ENCODE measurements at places on chromosomes 11 and 22. TPM values are rescaled to one million over a fixed set of nuclear protein-coding genes. Genes with fewer than 3 reads are reported as not detected.

GRCh38 chr22:35085621-35086020 is 19.7 kb downstream of the ISX start:
- H3K27ac ChIP-seq: no peak overlapping the region
- H3K4me3 ChIP-seq: no peak overlapping the region
- no peaks in the 10 kb centered on the region for H3K36me3 ChIP-seq
- no peaks in the 10 kb centered on the region for H3K4me1 ChIP-seq
- DNase-seq: no peak
- no peaks in the 10 kb centered on the region for H3K27me3 ChIP-seq

DNA sequence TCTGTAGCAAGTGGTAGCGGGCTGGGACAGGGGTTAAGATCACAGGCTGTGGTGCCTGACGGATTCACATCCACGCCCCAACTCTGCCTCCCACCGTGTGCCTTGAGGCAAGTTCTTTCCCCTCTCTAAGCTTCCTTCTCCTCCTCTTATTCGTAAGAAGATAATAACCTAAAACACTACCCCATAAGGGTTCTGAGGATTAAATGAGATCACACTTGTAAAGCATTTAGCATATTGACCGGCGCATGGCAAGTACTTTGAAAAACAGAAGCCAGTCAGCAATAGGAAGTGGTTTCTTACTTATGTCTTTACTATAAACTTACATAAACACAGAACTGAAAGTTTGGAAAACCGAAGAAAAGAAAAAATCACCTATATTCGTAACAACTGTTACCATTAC is 15.5 kb upstream of the LMO2 start:
- DNase-seq: no peak
- H3K27me3 ChIP-seq: peaks cover 11% of the 10 kb centered on the region

DNA sequence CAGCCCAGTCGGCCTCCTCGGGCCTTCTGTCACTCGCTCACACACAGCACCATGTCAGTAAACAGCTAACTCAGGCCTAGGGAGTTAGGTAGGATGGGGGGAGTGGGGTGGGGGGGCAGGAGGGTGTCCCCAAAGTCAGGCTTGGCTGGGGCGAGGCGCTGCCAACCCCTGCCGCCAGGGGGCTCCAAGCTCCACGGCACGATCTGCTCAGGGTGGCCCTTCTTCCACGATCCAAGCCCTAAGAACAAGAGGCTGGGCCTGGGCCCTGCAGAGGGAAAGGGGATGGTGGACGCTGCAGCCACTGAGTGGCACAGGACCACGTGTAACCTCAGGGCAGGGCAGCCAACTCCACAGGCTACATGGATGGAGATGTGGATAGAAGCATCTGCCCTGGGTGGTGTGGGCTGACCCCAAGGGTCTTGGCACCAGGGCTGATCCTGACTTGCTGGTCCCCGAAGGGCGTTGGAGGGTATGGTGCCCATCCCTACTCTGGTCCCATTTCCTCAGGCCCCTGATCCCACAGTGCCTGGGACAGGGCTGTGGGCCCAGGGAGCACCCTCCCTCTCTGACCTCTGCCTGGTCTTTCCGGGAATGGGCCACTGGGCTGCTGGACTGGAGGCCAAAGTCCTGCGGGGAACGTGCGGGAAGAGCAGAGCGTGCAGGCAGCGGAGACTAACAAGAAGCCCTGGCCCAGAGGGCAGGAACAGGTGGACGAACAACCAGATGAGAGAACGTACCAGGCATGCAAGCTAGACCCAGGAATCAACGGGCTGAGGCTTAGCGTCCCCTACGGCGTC is 29.1 kb upstream of the TXNRD2 start:
- peaks cover 24% of the 10 kb centered on the region for H3K4me1 ChIP-seq
- no peaks in the 10 kb centered on the region for H3K27me3 ChIP-seq
- DNase-seq: peak; percentile 91
- H3K36me3 ChIP-seq: peaks cover 57% of the 10 kb centered on the region
- no peak overlapping the region for H3K27ac ChIP-seq
- no peak overlapping the region for H3K4me3 ChIP-seq

DNA sequence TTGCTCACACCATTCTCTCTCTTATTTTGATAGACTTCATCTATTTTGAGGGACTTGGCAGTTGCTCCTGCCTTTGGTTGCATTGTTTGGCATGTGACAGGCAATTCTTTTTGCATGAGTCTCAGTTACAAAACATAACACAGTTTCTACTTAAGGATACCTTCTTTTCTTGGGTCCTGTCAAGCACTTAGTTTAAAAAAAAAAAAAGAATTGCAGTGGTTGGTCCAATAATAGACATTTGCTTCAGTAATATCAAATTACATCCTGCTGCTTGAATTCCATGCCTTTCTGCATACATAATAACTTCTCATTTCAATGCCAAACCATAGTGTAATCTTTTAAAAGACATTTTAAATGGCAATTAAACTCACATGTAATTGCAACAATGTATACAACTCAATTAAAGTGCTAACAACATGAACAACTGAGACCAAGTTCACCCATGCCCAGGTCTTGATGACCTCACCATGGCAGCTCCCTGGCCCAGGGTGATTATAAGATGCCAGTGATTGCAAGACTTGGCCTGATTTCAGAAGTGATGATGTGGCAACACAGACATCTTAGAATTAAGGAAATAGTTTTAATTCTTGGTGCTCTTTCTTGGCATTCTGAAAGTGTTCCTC is 32.2 kb upstream of the PLET1 start:
- no peaks in the 10 kb centered on the region for H3K36me3 ChIP-seq
- no peak overlapping the region for H3K4me3 ChIP-seq
- no peaks in the 10 kb centered on the region for H3K27me3 ChIP-seq
- peaks cover 9% of the 10 kb centered on the region for H3K4me1 ChIP-seq
- H3K27ac ChIP-seq: peak overlapping the region; percentile 79

GRCh38 chr11:20415432-20415831 is 27.9 kb downstream of the PRMT3 start:
- H3K27me3 ChIP-seq: no peaks in the 10 kb centered on the region
- no peak overlapping the region for H3K27ac ChIP-seq
- no peak for DNase-seq
- peaks cover 27% of the 10 kb centered on the region for H3K36me3 ChIP-seq

DNA sequence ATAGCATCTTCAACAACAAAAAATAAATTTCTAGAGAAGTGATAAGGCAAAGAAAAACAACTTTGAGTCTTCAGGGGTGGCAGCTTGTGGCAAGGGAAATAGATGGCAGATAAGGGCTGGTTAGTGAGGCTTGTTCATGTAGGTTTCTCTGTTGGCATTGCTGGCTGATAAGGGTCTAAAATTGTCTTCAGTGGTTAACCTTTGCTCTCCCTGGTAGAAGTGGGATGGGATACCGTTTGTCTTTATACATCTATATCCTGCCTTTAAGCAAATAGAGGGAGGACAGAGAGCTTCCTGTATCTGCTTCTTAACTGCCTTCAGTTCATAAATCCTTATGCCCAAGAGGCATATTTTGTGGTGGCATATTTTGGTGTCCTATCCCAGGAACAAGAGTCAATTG is 57.1 kb downstream of the TRAF6 start:
- peaks cover 39% of the 10 kb centered on the region for H3K4me1 ChIP-seq
- H3K36me3 ChIP-seq: no peaks in the 10 kb centered on the region
- H3K27ac ChIP-seq: no peak overlapping the region
- H3K4me3 ChIP-seq: no peak overlapping the region

GRCh38 chr11:13939961-13940906 is 22.3 kb upstream of the SPON1 start:
- no peaks in the 10 kb centered on the region for H3K36me3 ChIP-seq
- no peak overlapping the region for H3K27ac ChIP-seq
- no peaks in the 10 kb centered on the region for H3K4me1 ChIP-seq
- no peak for DNase-seq
- no peaks in the 10 kb centered on the region for H3K27me3 ChIP-seq
- no peak overlapping the region for H3K4me3 ChIP-seq

Gene PHETA2
- 0.05 TPM for polyA plus RNA-seq

GRCh38 chr11:48031602-48032001 is 51.2 kb downstream of the PTPRJ start:
- H3K4me3 ChIP-seq: no peak overlapping the region
- H3K27me3 ChIP-seq: no peaks in the 10 kb centered on the region
- no peak overlapping the region for H3K27ac ChIP-seq
- peaks cover 12% of the 10 kb centered on the region for H3K4me1 ChIP-seq

DNA sequence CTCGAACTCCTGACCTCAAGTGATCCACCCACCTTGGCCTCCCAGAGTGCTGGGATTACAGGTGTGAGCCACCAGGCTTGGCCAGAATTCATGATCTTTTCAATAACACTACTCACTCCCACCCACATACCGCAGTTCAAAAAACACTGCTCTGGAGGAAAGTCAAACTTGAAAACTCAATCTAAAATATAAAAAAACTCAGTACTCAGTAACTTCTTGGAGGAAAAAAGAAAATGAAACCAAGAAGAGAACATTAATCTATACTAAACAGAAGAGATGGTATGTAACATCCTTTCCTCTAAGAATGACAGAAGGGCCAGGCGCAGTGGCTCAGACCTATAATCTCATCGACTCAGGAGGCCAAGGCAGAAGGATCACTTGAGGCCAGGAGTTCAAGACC is 58.3 kb downstream of the MRTFA start:
- no peak overlapping the region for H3K4me3 ChIP-seq
- H3K27ac ChIP-seq: no peak overlapping the region
- H3K27me3 ChIP-seq: no peaks in the 10 kb centered on the region
- no peak for DNase-seq

- peaks cover 38% of the 10 kb centered on the region for H3K4me1 ChIP-seq
- no peaks in the 10 kb centered on the region for H3K27me3 ChIP-seq
- DNase-seq: no peak
- H3K4me3 ChIP-seq: no peak overlapping the region
- H3K27ac ChIP-seq: no peak overlapping the region
Observed at GRCh38 chr22:30247974-30248373, 1.4 kb upstream of the LIF start.

GRCh38 chr11:12174477-12175143 is 64.2 kb downstream of the MICAL2 start:
- no peak for DNase-seq
- no peak overlapping the region for H3K4me3 ChIP-seq
- no peaks in the 10 kb centered on the region for H3K27me3 ChIP-seq
- peaks cover 47% of the 10 kb centered on the region for H3K36me3 ChIP-seq
- no peaks in the 10 kb centered on the region for H3K4me1 ChIP-seq
- no peak overlapping the region for H3K27ac ChIP-seq

Gene CALCA
- not detected for polyA plus RNA-seq

DNA sequence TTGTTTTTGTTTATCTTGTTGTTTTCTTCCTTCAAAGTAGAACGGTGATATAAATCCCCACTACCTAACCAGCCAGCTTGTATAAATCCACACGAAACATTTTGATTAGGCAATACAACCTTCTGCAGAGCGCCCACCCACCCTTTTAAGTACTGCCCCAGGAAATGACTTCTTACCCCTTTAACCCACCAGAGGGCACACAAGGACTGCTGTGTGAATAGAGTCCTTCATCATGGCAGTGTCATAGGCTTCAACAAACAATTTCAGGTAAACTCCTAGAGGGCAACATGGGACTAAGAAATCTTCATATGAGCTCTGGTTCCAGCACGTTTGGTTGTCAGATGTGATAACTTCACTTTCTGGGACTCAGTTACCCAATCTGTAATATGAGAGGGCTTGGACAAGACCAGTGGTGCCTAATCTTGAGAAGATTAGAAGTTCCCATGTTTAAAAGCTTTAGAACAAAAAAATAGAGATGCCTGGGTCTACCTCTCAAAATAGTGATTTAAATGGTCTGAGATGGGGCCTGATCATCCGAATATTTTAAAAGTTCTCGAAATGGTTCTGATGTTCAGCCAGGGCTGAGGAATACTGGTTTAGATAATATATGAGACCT is 56.1 kb downstream of the PIWIL4 start:
- no peaks in the 10 kb centered on the region for H3K36me3 ChIP-seq
- H3K4me3 ChIP-seq: no peak overlapping the region
- H3K4me1 ChIP-seq: no peaks in the 10 kb centered on the region
- peak; percentile 77 for DNase-seq

DNA sequence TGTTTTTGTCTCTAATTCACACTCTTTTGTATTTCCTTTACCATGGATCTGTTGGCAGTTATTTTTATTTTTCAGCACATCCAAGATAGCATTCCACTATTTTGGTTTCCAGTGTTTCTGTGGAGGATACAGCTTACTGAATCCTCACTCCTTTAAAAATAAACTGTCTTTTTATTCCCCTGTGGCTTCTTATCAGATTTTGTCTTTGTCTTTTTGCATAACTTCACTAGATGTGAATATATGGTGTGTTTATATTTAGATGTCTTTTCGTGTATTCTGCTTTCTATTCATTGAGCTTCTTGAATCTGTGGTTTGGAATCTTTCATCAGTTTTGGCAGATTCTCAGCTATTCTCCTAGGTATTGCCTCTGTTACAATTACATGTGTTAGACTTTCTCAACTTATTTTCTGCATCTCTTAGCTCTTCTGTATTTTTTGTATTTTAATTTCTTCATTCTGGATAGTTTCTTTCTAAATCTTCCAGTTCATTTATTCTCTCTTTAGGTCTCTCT is 7.4 kb upstream of the ATXN10 start:
- H3K27me3 ChIP-seq: no peaks in the 10 kb centered on the region
- H3K4me3 ChIP-seq: no peak overlapping the region

DNA sequence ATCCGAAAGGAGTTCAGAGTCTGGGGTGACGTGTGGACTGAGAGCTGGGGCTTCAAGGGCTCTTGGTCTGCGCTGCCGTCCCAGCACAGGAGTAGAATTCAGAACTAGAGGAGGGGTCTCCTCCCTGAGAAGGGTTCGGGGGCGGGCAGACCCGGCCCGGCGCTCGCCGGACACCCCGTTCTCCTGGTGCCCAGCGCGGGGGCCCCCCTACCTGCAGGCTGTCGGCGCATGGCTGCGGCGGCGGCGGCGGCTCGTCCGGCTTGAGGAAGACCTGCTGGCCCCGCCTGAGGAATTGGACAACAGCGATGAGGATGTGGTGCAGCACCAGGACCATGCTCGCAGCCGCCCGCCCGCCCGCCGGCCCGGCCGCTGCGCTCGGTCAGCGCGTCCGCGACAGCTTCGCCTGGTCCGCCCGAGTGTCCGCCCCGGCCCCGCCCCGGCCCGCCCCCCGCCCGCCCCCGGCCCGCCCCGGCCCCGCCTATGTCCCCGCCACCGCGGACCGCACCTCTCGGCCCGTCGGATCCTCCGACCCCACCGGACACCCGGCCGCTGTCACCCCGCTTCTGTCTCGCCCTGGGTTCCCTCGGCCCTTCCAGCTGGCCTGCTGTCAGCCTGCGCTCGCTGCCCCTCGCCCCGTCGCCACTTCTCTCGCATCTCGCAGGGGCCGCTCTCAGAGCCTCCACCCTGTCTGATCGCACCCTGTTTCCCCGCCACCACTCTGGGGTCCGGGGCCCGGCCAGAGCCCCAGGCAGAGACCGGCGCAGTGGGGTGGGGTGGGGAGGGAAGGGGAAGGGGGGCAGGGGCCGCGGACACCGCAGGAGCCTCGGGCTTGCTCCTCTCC is 32.0 kb downstream of the PDE2A start:
- no peak overlapping the region for H3K27ac ChIP-seq
- DNase-seq: peak; percentile 91
- H3K36me3 ChIP-seq: no peaks in the 10 kb centered on the region
- peaks cover 30% of the 10 kb centered on the region for H3K27me3 ChIP-seq
